Fibroblast of skin of right quadriceps (primary cell): ENCODE measurements at places on chromosomes 5 and 9.

DNA sequence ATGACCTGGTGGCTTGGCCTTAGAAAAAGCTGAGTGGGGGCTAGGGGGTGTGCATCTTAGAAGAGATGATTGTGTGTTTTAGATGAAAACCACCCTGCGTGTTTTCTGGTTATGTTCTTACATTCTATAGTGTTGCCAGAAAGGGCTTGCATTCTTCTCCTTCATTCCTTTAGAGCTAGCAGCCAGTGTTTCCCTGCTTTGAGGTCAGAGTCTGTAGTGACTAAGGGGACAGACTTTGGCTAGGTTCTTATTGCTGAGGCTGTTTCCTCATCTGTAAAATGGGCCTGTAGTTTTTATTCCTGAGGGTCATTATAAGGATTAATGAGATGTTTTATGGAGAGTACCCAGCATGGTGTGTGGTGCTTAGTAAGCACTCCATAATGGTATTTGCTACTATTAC lies 6.4 kb downstream of the MAST4 start:
- DNase-seq, result no peak

GRCh38 chr9:77939149-77939668 lies 92.4 kb downstream of the GNAQ start:
- DNase-seq, result no peak

GRCh38 chr5:61115968-61116367 lies 46.3 kb downstream of the SMIM15 start:
- DNase-seq, result no peak

GRCh38 chr5:158303275-158303674 lies 444.3 kb upstream of the CLINT1 start:
- no peak for DNase-seq

GRCh38 chr5:76602094-76602726 lies 21.0 kb downstream of the F2RL2 start:
- DNase-seq, result peak; percentile 37

GRCh38 chr9:124260769-124261603 lies 3.2 kb downstream of the NEK6 start:
- DNase-seq, result peak; percentile 63
